ENCODE measurements at places on chromosomes 3 and 15. TPM values are rescaled to one million over a fixed set of nuclear protein-coding genes. Genes with fewer than 3 reads are reported as not detected.
A peak's percentile ranks its signal among the peaks of the same experiment; 100 is the strongest.

GRCh38 chr3:44886561-44886960 lies 12.2 kb downstream of the TGM4 start:
- DNase-seq: no peak

DNA sequence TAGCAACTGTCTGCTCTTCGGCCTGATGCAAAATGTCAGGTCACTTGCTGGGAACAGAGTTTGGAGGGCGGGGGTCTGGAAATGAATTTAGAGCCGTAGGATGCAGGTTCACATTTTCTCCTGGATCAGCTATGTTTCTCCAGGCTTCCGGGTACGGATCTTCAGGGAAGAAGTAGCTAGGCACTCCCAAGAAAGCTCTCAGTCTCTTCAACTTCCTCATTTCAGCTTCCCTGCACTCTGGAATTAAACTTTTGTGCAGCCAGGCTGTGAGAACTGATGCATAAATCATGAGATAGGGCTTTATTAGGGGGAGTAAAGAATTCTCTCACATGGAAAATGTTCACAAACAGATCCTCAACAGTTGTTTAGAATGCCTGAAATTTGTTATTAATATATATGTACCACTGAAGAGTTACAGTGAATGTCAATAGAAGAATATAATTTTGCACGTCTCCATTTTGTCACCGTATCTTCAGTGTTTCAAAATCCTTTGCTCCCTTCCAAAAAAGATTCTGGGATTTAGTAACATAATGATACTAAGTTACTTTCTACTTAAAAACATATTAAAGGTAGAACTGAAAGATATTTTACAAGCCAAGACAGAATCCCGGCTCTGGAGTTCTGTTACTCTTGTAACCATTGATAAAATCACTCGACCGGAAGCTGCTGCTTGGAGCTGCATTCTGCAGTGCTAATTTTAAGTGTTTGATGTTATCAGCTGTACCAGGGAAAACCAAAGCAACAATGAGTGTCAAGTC lies 178.5 kb upstream of the P2RY1 start:
- DNase-seq: no peak

DNA sequence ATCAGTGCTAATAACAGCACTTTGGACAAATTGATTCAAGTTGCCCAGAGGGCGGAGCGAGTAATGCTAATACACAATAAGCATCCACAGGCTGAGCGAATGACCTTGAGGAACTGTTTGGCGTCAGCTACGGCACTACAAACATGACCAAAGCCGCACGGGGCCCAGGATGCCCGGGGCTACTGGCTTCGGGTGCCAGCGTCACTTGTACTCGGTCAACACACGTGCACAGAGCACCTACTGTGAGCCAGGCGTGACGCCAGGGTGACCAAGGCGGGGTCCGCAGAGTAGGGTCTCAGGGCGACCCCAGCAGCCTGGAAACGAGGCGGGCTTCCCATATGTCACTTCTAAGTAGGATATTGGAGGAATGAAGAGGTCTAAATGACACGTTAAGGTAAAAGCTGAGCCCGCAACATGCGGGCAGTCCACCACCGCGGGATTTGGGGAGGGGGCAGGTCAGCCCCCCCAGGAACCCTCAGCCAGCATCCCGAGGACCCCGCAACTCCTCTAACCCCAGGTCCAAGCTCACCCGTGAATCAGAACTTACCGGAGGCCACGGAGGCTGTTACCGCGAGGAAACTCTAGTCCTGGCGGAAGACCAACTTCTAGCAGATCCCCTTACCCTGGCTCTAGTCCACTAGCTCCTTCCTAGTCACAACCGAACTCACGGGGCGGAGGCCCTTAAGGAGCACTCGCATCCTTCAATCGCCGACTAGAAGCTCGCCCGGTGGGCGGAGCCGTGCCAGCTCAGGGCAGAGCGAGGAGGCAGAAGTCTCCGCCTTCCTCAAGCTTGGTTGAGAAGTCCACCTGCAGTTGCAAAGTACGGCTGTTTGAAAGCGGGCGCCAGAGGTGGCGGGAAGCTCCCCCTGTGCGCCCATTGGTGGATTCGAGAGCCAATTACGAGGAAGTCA lies at the start of gene CEP152:
Gene CEP152 (minus strand): TSS at position 656 of the 911 bp plus-strand sequence. CDS start 5,420 bp downstream, outside the sequence.
- peak; percentile 97 for DNase-seq

GRCh38 chr15:84398763-84399701 lies 163.5 kb downstream of the GOLGA6L4 start:
- DNase-seq: no peak

DNA sequence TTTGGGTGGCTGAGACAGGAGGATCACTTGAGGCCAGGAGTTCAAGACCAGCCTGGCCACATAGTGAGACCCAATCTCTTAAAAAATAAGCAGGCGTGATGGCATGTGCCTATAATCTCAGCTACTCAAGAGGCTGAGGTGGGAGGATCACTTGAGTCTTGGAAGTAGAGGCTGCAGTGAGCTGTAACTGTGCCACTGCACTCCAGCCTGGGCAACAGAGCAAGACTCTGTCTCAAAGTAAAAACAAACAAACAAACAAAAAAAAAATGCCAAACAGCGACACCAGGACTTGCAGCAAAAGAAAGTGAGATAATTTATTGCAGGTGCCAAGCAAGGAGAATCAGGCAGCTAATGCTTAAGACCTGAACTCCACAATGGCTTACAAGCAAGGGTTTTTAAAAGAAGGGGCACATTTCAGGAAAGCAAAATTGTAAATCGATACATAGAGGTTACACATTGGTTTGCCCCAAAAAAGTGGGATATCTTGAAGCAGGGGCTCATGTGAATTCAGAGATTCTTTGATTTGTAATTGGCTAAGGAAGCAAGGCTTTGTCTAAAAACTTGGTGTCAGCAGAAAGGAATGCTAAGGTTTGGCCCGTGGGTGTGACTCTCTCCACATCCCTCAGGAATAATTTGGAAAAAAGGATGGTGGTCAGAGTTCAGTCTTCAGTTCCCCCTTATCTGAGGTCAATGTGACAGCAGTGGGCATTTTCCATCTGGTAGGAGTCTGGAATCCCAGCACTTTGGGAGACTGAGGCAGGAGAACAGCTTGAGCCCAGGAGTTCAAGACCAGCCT lies 5.2 kb upstream of the MPI start:
- DNase-seq: no peak

- no peak for DNase-seq
Measured at GRCh38 chr3:5278666-5279065, 91.2 kb downstream of the EDEM1 start.

- DNase-seq: peak; percentile 23
Measured at GRCh38 chr15:89150762-89151664, 62.8 kb downstream of the ABHD2 start.

GRCh38 chr3:58560771-58561311 lies 16.4 kb downstream of the FAM107A start:
- no peak for DNase-seq

- DNase-seq: no peak
Measured at GRCh38 chr3:1394188-1394587, 301.4 kb downstream of the CNTN6 start.

- no peak for DNase-seq
Measured at GRCh38 chr15:100050877-100051786, 290.6 kb downstream of the ADAMTS17 start.

GRCh38 chr3:46748170-46748569 lies 30.5 kb upstream of the PRSS50 start:
- no peak for DNase-seq

Gene TMEM40
- total RNA-seq: not detected

Gene KIF23
- 5.2 TPM for total RNA-seq

Gene TJP1
- total RNA-seq: 129 TPM

Gene NLGN1
- 50.2 TPM for total RNA-seq

Gene BOC
- total RNA-seq: 32.9 TPM

Gene GTPBP8
- 15.8 TPM for total RNA-seq

Gene NPRL2
- total RNA-seq: 30.4 TPM

Measured in glutamatergic neuron (in vitro differentiated cells).